ENCODE measurements at places on chromosomes 4 and X.

DNA sequence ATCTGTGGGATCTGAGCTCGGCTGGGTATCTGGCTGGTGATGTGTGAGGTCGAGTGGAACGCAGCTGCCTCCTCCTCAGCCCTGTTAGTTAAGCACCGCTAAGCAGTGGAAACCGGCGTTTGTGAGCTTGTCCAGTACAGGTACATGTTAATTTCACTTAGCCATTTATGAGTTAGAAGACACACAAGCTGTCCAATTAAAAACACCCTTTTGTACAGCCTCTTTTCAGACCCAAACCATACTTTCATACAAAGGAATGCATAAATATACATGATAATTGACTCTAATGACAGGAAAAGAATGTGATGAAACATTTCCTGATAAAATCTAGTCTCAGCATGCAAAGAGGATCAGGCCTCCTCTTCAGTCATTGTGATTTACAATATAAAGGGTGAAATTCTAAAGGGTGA lies 163.6 kb upstream of the FAT1 start:
- no peak for DNase-seq

GRCh38 chrX:129361576-129361975 lies 161.7 kb downstream of the SMARCA1 start:
- DNase-seq, result no peak

DNA sequence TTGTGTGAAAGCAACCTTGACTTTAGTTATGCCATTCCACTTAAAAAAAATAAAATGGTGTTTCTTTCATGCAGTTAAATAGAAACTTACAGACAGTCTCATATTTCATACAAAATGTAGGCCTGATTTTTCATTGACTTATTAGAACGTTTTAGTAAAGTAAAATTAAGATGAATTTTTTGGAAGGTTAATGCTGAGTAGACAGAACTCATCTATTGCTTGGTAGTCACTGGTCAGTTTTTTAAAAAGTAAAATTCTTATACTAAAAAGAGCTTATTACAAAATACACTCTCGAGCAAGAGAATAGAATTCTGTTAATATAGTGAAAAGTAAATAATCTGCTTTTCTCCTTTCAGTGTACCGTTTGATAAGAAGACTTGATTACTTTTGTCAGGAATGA lies 21.4 kb upstream of the MOB1B start:
- no peak for DNase-seq

- DNase-seq, result no peak
Observed at GRCh38 chr4:8325291-8325973, 55.9 kb downstream of the HTRA3 start.

GRCh38 chrX:130285069-130285620 lies 16.4 kb upstream of the ZNF280C start:
- no peak for DNase-seq

- peak; percentile 32 for DNase-seq
Observed at GRCh38 chrX:41561045-41561444, 113.9 kb downstream of the NYX start.

- no peak for DNase-seq
Observed at GRCh38 chr4:163818673-163819072, 324.2 kb downstream of the TMA16 start.

GRCh38 chrX:16177260-16177659 lies 10.0 kb downstream of the MAGEB17 start:
- DNase-seq, result no peak

DNA sequence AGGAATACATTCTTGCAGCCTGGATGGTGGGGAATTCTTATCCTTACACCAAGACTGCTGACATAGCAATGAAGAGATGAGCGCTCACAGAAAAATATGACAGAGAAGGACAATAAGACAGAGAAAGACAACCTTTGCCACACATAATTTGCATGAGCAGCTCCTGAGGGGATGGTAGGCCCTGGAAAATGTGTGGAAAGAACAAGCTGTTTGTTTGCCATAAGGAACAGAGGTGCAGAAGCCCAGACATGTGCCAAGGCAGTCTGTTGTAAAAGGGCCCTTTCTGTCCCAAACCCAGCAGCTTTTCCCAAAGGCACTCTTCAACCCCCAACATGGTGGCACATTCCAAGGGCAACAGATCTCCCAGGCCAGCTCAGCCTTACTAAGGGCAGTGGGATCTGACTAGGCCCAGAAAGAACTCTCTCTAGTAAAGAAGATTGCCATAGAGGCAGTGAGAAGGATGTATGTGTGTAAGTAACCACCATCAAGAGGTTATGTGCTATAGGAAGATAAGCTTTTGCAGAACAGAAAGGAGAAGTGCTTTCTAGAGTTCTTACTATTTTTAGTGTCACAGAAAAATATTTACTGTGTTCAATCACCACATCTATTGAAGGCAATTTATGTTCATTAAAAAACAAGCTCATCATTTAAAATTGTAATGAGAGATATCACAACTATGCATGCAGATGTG lies 287.0 kb upstream of the RASGEF1B start:
- DNase-seq, result no peak

DNA sequence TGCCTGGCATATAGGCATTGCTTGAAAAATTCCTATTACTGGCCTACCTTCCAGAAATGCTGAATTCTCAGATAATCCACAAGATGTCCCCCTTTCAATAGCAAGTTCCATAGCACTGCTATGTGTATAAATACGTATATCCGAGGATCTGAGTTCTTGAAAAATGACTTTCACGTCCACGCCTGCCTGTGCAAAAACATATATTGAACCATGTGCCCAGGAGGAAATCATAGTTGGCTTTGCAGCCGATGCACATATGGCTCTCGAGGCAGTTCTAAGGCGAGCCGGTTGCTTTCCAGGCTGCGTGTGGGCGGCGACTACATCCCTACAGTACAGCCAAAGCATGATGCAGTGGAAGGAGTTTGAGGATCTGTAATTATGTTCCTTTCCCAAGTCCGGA lies 55.4 kb upstream of the ESX1 start:
- no peak for DNase-seq

- DNase-seq, result no peak
Observed at GRCh38 chrX:24376403-24376802, 16.0 kb downstream of the SUPT20HL1 start.

DNA sequence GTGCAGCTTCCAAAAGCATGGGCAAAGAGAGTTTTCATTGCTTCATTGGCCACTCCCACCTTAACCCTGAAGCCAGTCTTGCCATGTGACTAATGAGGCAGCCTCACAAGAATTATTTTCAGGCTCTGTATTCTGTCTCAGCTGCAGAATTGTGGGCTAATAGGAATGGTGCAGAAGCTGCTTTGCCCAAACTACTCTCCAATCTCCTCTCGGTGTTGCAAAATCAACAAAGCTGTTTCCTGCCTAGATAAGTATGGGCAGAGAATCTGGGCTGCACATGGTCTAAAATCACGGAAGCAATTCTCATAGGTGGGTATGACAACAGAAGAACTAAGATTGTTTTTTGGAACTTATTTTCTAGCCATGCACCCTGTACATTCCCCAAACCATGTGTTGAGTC lies 31.4 kb downstream of the PPP1R2C start:
- no peak for DNase-seq

GRCh38 chr4:98932539-98932938 lies 3.6 kb upstream of the EIF4E start:
- DNase-seq, result no peak

- no peak for DNase-seq
Observed at GRCh38 chrX:150570512-150570911, 2.1 kb downstream of the MTM1 start.

- DNase-seq, result no peak
Observed at GRCh38 chr4:95754667-95755066, 85.2 kb upstream of the PDHA2 start.

- no peak for DNase-seq
Observed at GRCh38 chr4:55014876-55015275, 110.5 kb downstream of the KDR start.

DNA sequence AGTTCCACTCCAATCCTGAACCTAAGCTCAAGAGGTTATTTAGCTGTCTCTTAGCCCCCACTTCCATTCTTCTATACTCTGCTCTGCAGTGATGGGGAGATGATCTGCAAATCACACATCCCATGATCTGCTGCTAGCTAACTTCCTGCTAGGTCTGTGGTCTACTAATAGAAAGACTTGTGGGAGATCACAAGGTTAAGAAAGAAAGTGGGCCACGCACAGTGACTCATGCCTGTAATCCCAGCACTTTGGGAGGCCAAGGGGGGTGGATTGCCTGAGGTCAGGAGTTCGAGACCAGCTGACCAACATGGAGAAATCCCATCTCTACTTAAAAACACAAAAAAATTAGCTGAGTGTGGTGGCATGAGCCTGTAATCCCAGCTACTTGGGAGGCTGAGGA lies 471.1 kb upstream of the NWD2 start:
- DNase-seq, result no peak

GRCh38 chr4:102493257-102493656 lies 7.9 kb upstream of the NFKB1 start:
- DNase-seq, result no peak

DNA sequence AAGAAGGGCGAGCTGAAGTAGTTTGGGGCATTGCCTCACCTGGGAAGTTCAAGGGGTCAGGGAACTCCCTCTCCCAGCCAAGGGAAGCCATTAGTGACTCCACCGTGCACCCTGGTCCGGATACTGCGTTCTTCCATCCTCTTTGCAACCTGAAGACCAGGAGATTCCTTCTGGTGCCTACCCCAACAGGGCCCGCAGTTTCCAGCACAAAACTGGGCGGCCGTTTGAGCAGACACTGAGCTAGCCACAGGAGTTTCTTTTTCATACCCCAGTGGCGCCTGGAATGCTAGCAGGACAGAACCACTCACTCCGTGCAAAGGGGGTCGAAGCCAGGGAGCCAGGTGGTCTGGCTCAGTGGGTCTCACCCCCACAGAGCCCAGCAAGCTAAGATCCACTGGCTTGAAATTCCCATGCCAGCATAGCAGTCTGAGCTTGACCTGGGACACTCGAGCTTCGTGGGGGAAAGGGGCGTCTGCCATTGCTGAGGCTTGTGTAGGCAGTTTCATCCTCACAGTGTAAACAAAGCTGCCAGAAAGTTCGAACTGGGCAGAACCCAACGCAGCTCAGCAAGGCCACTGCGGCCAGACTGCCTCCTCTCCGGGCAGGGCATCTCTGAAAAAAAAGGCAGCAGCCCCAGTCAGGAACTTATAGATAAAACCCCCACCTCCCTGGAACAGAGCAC lies 1039.4 kb upstream of the IGFBP7 start:
- DNase-seq, result no peak

DNA sequence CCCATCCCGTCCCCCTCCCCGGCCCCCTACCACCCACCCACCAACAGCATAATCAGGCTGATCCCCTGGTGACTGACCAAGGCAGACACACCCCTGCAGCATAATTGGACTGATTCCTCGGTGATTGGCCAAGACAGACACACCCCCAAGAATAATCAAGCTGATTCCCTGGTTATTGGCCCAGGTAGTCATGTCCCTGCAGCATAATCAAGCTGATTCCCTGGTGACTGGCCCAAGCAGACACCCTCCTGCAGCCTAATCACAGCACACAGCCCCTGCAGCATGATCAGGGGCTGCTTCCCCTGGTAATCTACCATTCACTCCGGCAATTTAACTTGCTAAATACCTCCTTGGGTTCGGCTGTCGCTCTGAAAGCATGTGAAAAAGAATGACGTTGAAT lies 47.5 kb upstream of the STS start:
- DNase-seq, result no peak

GRCh38 chr4:63211375-63211774 lies 1197.9 kb downstream of the TECRL start:
- no peak for DNase-seq

- no peak for DNase-seq
Observed at GRCh38 chrX:108257556-108257955, 166.0 kb downstream of the ATG4A start.

DNA sequence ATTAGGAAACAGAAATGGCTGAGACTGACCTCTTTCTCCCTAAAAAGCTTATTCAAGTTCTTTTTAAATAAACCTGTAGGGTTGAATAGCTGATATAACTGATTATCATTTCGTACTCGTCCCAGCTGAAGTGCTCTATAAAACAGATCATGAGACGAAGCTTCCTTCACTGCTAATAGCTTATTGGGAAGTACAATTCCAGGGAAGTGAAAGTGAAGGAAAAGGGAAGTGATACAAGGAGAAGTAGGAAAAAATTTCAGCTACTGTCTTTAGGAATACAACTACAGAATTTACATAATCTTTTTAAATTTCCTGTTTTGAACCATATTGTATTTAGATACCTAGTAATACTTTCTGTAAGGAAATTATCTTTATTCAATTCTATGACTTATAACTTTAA lies 103.0 kb downstream of the SNCA start:
- no peak for DNase-seq

- no peak for DNase-seq
Observed at GRCh38 chrX:23790155-23790497, 7.2 kb downstream of the SAT1 start.

- DNase-seq, result no peak
Observed at GRCh38 chr4:112348488-112349158, 51.5 kb downstream of the ALPK1 start.

DNA sequence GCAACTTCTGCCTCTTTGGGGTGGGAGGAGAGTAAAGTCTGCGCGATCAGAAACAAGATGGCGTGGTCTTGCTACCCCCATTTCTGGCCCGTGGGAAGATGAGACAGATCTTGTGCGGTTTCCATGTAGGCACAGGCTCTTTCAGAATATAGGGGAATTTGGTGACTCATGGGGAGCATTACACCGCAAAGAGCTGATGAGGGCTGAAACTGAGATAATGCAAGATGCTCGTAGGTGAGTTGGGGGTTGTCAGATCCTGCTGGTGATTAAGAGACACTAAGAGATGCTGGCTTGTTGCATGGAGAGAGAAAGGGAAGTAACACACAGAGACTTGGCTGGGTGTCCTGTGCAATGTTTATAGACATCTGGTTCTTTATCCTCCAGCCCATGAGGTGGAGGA lies 1.5 kb downstream of the EVC start:
- peak; percentile 21 for DNase-seq

- DNase-seq, result no peak
Observed at GRCh38 chrX:28876408-28876807, 289.2 kb downstream of the IL1RAPL1 start.

GRCh38 chr4:152661649-152662048 lies 18.1 kb downstream of the TMEM154 start:
- DNase-seq, result no peak

GRCh38 chrX:41512394-41512793 lies 65.3 kb downstream of the NYX start:
- DNase-seq, result peak; percentile 4

DNA sequence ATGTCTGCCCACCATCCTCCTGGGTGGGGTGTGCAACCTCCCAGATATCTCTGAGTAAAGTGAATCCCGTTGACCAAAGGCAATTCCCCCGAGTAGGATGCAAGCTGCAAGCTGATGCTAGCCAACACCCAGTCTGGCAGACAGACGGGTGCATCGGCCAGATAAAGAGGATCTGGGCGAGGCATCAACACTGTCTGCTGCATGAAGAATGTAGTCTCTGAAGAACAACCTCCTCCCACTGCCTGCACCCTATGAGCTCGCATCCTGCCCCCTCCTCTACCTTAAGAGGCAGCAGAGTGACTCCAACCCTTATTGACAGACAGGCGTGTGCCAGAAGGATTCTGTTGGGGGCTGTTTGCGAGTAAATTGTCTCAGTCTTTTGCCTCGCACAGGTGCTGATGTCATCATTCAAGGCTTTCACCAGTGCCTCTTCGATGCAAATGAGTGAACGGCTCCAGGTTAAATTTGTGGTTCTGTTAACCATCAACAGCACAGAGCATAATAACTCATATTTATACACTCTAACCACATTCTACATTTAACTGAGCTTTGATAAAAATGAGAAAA lies 546.9 kb downstream of the BCOR start:
- DNase-seq, result no peak

Data from activated CD4-positive, alpha-beta T cell treated with anti-CD3 and anti-CD28 coated beads, Interleukin-2, amount 50 U/mL, for 48 hours (primary cell).